ENCODE measurements at places on chromosomes 5 and 9.

DNA sequence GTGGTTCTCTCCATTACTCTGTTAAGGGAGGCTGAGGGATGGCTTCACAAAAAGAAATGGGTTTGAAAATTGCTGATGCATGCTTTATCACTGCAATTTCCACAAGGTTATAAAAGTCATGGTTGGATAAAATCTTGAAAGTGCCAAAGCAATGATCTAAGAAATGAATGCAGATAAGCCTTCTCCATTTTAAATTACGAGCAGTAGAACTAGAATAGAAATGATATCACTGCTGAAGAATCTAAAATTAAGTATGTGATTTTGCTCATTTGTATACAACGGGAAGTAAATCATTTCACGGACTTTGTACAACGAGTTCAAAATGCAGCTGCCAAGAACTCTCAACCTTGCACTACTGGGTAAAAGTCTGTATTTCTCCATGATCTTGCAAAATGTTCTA lies 299.0 kb downstream of the PRELID2 start:
- no peak for DNase-seq

DNA sequence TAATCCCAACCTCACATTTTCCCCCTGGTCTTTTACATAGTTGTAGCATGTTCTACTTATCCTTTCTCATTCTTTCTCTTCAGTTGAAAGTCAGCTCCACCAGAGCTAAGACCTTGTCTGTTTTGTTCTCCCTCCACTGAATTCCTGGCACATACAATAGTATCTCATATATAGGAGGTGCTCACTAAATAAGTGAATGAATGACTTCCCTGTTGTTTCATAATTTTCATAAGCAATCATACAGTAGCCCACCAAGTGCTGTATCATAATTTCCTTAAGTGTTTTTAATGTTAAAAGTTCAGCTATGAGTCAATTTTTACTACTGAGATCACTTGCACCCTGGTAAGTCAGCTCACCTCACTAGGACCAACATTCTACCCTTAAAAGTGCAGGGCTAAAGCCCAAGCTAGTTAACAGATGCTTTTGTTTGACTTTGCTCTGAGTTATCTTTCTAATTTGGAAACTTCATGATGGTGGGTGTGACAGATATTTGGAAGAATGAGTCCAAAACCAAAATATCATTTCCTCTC lies 27.6 kb downstream of the TMEM245 start:
- no peak for DNase-seq

DNA sequence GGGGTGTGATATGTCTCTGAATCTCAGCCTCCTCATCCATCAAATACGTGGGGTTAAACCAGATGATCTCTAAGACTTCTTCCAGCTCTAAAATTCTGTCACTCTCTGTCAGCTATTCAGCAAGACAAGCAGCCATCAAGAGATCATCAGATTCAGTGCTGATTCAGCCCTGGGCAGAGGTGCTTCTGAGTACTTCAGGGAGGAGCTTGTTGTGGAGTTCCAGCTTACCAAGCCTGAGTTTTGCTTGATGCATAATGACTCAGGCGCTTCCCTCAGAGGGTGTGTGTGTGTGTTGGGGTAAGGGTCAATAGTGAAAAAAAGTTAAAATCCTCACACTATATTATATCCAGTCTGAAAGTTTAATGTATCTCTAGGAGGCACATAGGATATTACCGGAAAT lies 29.6 kb upstream of the TAF1L start:
- DNase-seq, result no peak

GRCh38 chr5:175900157-175900556 lies 28.8 kb downstream of the CPLX2 start:
- no peak for DNase-seq

GRCh38 chr9:131478421-131478868 lies 24.3 kb upstream of the POMT1 start:
- DNase-seq, result peak; percentile 27

DNA sequence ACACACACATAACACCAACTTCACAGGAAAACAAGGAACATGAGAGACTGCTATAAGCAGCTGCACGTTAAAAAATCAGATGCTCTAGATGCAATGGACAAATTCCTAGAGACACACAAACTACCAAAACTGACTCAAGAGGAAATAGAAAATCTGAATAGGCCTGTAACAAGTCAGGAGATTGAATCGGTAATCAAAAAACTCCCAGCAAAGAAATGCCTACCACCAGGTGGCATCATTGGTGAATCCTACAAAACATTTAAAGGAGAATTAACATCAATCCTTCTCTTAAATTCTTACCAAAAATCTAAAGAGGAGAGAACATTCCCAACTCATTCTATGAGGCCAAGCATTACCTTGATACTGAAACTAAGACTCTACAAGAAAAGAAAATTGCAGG lies 54.9 kb downstream of the NDST1 start:
- no peak for DNase-seq

DNA sequence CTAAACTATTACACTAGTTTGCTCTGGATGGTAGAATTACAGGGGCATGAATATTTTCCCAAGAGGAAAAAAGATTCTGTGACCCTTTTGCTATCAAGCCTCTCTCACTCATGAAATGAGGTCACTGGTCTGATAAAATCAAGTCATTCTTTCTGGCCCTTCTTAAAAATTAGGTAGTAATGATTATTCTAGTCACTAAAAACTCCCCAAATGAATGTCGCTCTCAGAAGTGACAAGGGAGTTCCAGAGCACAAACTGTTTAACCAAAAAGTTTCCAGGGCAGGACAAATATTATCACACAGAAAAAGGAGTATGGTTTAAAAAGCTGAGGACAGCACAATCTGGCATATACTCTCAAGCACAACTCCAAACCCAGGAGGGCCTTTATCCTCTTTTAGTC lies 12.5 kb downstream of the ERMP1 start:
- DNase-seq, result no peak

DNA sequence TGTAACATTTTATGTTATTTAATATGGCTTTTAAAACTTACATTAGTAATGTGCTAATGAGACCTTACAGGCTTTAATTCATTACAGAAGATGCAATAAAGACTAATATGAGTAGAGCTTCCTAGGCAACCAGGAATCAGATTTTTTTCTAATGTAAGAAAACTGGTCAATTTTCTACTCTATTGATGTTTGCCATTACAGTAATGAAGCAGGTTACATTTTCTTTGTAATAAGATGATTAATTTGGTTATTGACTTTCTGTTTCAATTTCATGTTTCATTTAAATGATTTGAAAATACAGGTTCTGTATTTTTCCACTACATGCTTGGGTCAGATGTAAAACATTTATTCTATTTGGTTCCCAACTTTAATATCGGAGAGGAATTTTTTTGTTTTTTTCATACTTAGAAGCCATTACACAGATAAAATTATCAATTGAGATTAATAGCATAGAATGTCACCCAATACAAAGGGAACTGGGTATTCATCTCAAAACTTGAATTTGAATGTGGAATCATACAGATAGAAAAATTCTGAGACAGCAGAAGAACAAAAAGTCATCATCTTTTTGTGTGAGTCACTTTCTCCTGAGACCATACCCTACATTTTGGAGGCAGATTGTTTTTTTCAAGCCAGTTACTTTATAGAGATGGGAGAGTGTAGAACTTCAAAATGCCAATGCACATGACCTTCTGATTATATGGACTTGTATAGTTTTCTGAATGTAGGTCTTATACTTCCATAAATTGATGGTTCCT lies 133.6 kb upstream of the HMHB1 start:
- DNase-seq, result no peak

GRCh38 chr9:123365287-123365880 lies 9.4 kb downstream of the CRB2 start:
- DNase-seq, result no peak

DNA sequence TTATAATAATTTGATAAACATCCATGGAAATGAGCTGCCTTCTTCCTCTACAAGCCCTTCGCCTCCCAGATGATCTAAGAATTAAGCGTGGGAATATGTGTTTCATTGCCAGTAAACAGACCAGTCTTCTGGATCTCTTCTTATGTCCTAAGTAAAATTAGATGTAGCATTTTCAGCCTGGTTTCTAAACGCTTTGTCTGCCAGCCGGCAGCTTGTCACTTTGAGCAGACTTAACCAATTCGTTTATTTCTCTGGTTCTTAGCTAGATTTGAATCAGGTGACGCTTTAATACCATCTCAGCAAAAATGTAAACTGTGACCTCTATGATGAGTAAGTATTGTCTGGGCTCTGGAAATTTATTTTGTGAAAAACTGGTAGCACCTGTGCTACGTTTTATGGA lies 380.6 kb upstream of the NUDT12 start:
- no peak for DNase-seq

- DNase-seq, result no peak
These were observed 42.7 kb upstream of the MVB12B start for GRCh38 chr9:126283799-126284465.

DNA sequence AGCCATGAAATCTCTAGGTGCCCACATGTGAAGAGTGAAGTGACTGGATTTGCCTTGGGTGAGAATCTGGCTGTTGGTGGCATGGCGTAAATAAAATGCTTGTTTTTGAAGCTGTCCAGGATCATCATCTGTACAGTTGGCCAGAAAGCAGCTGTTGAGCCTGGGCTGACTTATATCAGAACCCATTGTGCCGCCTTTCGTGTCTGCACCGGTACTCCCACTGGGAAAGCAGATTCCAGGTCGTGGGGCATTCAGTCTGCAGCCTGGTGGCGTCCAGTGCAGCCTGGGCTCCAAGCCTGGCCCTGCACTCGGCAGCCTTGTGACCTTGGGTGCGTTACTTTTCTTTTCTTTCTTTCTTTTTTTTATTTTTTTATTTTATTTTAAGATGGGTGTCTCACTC lies 27.8 kb downstream of the PRRC2B start:
- DNase-seq, result no peak

DNA sequence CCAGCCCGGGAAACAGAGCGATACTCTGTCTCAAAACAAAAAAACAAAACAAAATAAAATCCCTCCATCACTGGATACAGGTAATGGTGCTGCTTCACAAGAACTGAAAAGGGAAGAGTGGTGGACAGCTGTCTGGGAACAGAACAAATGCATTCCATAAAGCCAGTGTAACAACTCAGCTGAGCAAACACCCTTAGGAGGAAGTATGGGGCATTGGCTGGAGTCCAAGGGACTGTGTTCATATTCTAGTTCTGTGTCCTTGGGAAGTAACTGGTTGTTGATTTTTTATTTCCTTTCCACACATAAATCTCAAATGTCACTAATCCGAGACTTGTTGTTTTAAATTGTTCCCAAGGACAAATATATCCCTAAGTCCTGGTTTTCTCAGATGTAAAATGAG lies 38.3 kb downstream of the HTR1A start:
- DNase-seq, result no peak

- DNase-seq, result no peak
These were observed at the start of gene ADGRD2 for GRCh38 chr9:124450241-124450924. TSS of gene ADGRD2 (plus strand) at chr9:124450451. CDS start at chr9:124451667, 1,216 bp downstream.

DNA sequence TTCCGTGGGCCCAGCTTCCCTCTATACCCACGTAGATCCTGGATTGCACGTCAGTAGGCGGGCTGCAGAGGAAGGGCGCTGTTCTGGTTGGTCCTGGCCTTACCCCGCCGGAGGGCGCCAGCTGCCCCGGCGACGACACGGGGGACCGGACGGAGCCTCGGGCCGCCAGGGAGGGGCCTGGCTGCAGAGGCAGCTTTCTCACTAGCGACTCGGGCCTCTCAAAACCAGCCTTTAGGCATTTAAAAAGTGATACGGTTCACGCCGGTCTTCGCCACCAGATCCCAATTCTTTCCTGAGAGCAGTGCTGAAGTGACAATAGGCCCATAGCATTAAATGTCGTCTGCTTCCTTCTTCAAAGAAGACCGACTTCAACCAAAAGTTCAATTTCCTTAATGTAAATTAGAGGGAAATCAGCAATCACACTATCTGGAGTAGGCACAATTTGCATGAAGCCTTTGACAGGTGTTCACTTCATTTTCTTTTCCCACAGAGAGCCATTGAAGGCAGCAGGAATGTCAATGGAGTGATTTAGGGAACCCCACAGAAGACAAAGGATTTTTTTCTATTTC lies 17.6 kb upstream of the UBE2D2 start:
- DNase-seq, result no peak

GRCh38 chr5:158644301-158644700 lies 455.4 kb downstream of the EBF1 start:
- DNase-seq, result no peak

- DNase-seq, result no peak
These were observed 115.9 kb downstream of the ACTBL2 start for GRCh38 chr5:57366744-57367143.

DNA sequence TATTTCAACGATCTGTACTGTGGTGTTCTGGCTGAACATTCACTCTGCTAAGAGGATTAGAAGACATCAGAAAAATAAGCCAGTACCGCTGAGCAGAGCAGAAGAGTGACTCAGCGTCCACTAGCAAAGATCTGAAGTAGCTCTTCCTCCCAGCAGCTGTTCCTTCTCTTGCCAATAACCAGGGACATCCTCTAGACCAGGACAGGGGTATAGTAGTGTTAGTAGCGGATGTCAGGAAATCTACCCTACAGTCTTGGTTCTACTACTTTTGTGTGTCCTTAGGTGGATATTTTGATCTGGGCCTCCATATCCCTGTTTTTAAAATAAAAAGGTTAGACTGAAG lies 103.6 kb downstream of the TSSK1B start:
- DNase-seq, result no peak

- DNase-seq, result no peak
These were observed 536.5 kb upstream of the BRINP1 start for GRCh38 chr9:119905724-119906123.

DNA sequence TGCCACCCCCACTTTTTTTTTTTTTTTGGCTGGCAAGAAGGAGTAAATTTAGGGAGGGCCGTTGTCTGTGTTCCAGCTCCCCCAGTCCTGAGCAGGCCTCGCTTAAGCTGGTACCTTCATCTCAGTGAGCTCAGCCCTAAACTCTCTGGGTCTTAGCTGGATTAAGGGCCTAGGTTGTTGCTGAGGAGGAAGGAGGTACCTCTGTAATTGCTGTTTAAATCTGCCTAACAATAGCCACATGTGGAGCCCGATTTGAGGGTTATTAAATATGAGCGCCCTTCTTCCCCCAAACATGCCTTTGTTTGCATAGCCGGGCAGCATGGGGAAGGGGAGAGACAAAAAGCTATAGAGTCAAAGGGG lies 179.0 kb upstream of the PITX1 start:
- DNase-seq, result no peak
